Endothelial cell of umbilical vein (primary cell): ENCODE measurements at places on chromosomes 4 and X. TPM values are rescaled to one million over a fixed set of nuclear protein-coding genes. Genes with fewer than 3 reads are reported as not detected.

DNA sequence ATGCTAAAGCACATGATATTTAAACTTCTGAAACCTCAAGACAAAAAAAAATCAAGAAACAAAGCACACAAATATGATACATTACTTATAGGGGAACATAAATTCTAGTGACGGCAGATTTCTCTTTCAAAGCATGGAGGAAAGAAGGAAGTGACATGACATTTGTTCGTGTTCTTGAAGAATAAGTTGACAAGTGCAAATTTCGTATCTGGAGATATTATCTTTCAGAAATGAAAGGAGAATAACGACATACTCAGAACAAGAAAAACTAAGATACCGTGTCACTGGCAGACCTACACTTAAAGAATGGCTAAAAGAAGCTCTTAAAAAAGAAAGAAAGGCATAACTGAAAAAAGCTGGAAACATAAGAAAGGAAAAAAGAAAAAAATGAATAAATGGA, 16.6 kb downstream of the CENPVL2 start:
- no peaks in the 10 kb centered on the region for H3K4me1 ChIP-seq
- H3K4me3 ChIP-seq: no peak overlapping the region
- no peak for DNase-seq
- H3K27me3 ChIP-seq: no peaks in the 10 kb centered on the region
- H3K27ac ChIP-seq: no peak overlapping the region

DNA sequence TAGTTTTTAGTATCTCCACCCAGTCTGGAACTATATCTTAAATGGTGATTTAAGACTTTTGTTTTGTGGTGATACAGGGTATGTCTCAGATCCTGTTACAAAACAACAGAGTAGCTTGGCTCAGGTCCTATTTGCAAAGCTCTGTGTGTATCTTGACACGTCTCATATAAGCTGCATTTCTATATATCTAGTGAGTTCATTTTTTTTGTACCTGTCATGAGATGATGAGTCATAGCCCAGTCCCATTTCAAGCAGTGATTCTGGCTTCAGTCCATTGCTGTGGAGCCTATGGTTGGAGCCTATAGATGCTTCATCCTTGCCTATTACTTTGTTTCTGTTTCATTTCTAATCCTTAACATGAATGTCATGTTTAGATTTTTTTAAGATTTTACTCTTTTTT, 23.0 kb downstream of the GRXCR1 start:
- no peaks in the 10 kb centered on the region for H3K27me3 ChIP-seq
- no peaks in the 10 kb centered on the region for H3K36me3 ChIP-seq
- H3K27ac ChIP-seq: no peak overlapping the region
- H3K4me1 ChIP-seq: no peaks in the 10 kb centered on the region
- no peak for DNase-seq

GRCh38 chr4:15931451-15932210, 6.9 kb downstream of the FGFBP1 start:
- peaks cover 2% of the 10 kb centered on the region for H3K27me3 ChIP-seq
- no peaks in the 10 kb centered on the region for H3K4me1 ChIP-seq
- H3K27ac ChIP-seq: no peak overlapping the region
- no peaks in the 10 kb centered on the region for H3K36me3 ChIP-seq

- no peaks in the 10 kb centered on the region for H3K36me3 ChIP-seq
- peaks cover 17% of the 10 kb centered on the region for H3K27me3 ChIP-seq
- H3K27ac ChIP-seq: no peak overlapping the region
Measured at GRCh38 chrX:151174581-151175282, 1.7 kb upstream of the GPR50 start.

The ASB11 gene
- polyA plus RNA-seq: 0.06 TPM in 1 of 2 replicates, not detected in the other

- no peak overlapping the region for H3K4me3 ChIP-seq
- H3K4me1 ChIP-seq: no peaks in the 10 kb centered on the region
- no peaks in the 10 kb centered on the region for H3K27me3 ChIP-seq
- H3K36me3 ChIP-seq: no peaks in the 10 kb centered on the region
Measured at GRCh38 chr4:187017147-187017546, 293.5 kb upstream of the FAT1 start.

- no peaks in the 10 kb centered on the region for H3K36me3 ChIP-seq
- H3K4me3 ChIP-seq: no peak overlapping the region
- no peaks in the 10 kb centered on the region for H3K4me1 ChIP-seq
- no peaks in the 10 kb centered on the region for H3K27me3 ChIP-seq
- no peak for DNase-seq
- H3K27ac ChIP-seq: no peak overlapping the region
Measured at GRCh38 chr4:67736262-67736661, 17.9 kb downstream of the GNRHR start.

DNA sequence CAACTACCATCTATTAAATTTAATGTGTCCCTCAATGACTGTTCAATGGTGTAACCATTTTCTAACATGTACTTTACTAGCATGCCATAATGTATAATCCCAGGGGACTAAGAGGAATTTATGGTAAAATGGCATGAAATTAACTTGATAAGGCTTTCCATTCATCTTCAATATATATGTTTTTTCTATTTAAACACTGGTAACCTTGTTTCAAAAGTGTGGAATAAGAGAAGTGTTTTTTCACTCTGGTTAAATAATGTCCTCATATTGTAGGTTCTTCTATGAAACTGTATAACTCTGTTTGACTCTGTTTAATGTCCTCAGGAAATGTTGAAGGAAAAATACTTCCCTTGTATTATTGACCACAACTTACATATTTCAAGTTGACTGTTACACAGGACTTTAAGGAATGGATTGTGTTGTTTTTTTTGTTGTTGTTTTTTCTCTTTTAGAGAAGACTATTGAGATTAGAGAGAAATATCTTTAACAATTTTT, 113.8 kb upstream of the ARSJ start:
- no peaks in the 10 kb centered on the region for H3K4me1 ChIP-seq
- peak; percentile 18 for DNase-seq
- H3K4me3 ChIP-seq: no peak overlapping the region

DNA sequence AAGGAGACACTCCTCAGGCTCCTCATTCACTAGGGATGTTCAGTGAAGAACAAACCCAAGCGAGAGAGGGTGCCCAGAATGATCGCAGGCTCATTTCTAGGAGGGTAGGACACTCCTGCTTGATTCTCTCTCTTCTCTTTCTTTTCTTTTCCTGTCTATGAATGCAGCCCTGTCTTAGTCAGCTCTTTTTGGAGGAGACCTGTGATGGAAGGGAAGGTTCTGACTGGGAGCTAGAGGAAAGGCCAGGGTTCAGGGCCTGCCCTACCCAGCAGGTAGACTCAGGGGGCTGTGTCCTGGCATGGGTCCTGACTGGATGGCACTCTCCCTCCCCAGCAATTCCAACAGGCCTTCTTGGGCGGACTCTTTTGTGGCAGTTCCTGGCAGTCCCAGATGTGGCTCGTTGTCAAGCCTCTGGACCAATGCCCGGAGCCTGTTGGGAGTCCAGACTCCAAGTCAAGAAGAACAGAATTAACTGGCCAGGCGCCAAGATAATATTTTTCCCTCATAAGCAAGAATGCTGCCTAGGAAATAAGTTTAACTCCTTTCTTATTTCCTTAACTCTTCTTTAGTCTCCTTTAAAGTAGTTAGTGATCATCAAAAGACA, 139.4 kb upstream of the SCML1 start:
- no peaks in the 10 kb centered on the region for H3K27me3 ChIP-seq
- H3K4me3 ChIP-seq: no peak overlapping the region
- peak; percentile 63 for DNase-seq
- no peaks in the 10 kb centered on the region for H3K36me3 ChIP-seq
- H3K4me1 ChIP-seq: peaks cover 41% of the 10 kb centered on the region
- H3K27ac ChIP-seq: peak overlapping the region; percentile 23

GRCh38 chrX:101442085-101442484, 34.1 kb downstream of the HNRNPH2 start:
- no peak overlapping the region for H3K27ac ChIP-seq
- H3K27me3 ChIP-seq: no peaks in the 10 kb centered on the region
- no peak for DNase-seq

DNA sequence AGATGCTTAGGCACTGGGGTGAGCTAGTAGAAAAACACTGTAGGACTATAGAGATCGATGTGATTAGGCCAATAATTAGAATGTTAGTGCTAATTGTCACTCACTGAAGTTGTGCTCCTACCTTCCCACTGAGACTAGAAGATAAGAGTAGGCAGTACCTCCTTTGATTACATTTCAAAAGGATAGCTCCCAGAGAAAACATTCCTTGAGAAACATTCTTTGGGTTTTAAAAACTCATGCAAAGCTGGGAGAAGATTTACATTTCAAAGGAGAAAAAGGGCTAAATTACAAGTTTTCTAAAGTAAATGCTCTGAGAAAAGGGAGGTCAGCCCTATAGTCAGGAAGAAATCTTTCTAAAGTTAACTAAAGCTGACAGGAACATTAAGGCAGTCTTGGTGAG, 860.3 kb upstream of the NDST4 start:
- no peaks in the 10 kb centered on the region for H3K4me1 ChIP-seq
- no peak overlapping the region for H3K27ac ChIP-seq
- no peak for DNase-seq

GRCh38 chr4:25788703-25789238, 74.0 kb downstream of the SEL1L3 start:
- no peaks in the 10 kb centered on the region for H3K27me3 ChIP-seq
- peaks cover 13% of the 10 kb centered on the region for H3K36me3 ChIP-seq
- H3K4me3 ChIP-seq: no peak overlapping the region
- no peak overlapping the region for H3K27ac ChIP-seq
- DNase-seq: no peak

GRCh38 chr4:139209470-139210063, 32.5 kb upstream of the ELF2 start:
- no peak overlapping the region for H3K27ac ChIP-seq

DNA sequence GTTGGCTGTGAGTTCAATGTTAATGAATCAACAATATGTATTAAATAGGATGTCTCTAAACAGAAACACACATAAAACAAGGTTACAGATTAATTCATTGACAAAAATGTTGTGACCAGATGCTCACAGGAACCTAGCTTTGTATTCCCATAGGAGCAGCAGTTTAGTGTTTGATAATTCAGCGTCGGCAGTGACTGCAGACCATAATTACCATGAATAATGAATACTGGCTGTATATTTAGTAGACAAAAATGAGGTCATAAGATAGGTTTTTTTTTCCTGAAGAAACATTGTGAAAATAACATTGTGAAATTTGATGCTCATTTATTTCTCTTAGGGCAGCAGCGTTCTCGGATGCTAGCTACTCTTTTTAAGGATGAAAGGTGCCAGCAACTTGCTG, 27.8 kb downstream of the COPS4 start:
- no peaks in the 10 kb centered on the region for H3K4me1 ChIP-seq
- H3K27me3 ChIP-seq: no peaks in the 10 kb centered on the region

The ARSJ gene
- polyA plus RNA-seq: 16.3 and 21.9 TPM in 2 replicates

DNA sequence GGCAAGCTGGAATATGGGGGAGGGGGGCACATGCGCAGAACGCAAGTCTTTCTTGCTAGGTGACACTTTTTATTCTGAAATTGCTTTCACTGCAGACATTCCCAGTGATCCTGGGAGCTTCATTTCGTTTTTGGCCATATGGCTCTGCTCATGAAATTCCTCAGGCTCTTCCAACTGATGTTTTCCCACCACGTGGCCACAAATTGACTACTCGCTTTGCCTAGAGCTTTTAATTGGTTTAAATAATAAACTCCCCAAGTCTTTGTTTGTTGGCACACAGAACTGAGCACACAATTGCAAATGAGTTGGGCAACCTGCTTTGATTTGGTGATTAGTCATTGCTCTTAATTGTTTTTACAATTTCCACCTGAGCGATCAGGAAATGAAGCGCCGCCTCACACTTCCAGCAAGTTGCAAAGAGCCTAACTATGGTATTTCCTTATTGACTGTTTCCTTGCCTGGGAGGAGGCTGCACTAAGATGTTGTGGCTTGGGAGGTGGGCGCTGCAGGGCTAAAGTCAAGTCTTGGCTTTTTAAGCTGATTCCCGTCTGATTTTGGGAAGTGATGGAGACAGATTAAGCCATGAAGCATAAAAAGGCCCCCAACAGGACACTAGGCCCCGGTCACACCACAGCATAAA, 282.5 kb downstream of the ZIC3 start:
- H3K36me3 ChIP-seq: no peaks in the 10 kb centered on the region
- no peak overlapping the region for H3K4me3 ChIP-seq
- no peak for DNase-seq
- no peaks in the 10 kb centered on the region for H3K4me1 ChIP-seq
- no peaks in the 10 kb centered on the region for H3K27me3 ChIP-seq

- H3K4me3 ChIP-seq: no peak overlapping the region
- DNase-seq: no peak
- no peaks in the 10 kb centered on the region for H3K36me3 ChIP-seq
- no peak overlapping the region for H3K27ac ChIP-seq
Measured at GRCh38 chrX:37781081-37781480, 1.2 kb downstream of the CYBB start.

The CXCL1 gene
- 26.7 and 36.0 TPM in 2 replicates for polyA plus RNA-seq

The MAGEB1 gene
- not detected in 2 replicates for polyA plus RNA-seq

GRCh38 chrX:13165266-13166189, 121.1 kb upstream of the FAM9C start:
- peak overlapping the region; percentile 41 for H3K27ac ChIP-seq
- peak; percentile 58 for DNase-seq
- H3K4me1 ChIP-seq: peaks cover 44% of the 10 kb centered on the region
- no peaks in the 10 kb centered on the region for H3K36me3 ChIP-seq
- no peaks in the 10 kb centered on the region for H3K27me3 ChIP-seq
